GM12891 (cell line): ENCODE measurements at places on chromosomes 4 and X.

DNA sequence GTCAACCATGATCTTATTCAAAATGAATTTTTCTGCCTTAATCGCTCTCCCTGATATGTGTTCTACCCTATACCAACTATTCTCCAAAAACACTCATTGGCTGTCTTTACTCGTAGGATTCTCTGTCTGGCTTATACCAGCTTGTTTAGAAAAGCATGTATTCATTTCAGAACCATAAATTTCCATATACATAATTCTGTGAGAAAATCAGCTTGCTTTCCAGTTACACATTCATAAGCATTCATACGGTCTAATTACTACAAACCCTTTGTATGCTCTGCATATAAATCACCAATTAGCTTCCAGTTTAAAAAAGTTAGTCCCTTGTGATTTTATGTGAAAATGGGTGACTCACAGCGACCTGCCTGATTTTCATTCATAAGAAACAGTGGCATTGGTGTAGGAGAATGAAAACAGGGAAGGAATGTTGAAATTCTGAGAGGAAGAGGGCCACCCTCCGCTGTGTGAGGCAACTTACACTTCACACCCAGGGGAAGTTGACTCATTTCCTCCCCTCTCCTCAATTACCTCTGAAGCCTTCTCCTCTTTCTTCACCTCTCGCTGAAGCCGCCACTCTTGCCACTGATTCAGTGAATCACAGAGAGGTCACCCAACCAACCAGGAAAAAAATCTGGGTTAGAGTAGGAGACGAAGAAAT is 63.3 kb downstream of the MEPE start:
- DNase-seq, result no peak

DNA sequence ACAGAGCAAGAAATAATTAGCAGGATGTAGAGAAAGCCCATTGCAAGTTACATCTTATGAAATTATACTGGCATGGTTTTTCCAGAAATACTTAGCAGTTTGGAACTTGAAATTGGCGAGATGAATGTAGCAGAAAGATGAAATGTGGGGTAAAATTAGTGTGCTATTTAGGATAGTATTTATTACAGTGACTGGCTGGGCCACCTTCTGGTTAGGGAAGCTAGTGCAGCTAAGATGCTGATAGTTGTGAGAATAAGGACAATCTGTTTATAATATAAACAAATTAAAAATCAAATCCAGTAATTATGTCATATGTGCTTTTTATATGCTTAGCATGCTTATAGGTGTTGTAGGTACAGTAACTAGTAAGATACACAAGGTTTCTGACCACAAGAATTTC is 74.8 kb downstream of the IL15 start:
- no peak for DNase-seq

DNA sequence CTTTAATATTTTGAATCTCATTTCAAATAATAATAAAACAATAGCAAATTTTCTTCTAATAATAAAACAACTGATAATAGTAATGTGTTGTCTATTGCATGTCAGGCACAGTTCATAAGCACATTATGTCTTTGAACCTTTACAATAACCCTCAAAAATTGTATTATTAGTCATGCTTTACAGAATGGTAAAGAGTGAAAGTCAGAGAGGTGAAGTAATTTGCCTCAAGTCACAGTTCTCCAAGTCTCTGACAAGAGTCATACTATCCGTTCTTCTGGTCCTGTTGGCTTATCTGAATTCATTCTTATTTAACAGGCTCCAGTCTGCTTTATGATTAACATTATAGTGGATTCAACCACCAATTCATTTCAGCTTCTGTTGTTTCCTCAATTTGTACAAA is 313.0 kb downstream of the AFF2 start:
- no peak for DNase-seq

DNA sequence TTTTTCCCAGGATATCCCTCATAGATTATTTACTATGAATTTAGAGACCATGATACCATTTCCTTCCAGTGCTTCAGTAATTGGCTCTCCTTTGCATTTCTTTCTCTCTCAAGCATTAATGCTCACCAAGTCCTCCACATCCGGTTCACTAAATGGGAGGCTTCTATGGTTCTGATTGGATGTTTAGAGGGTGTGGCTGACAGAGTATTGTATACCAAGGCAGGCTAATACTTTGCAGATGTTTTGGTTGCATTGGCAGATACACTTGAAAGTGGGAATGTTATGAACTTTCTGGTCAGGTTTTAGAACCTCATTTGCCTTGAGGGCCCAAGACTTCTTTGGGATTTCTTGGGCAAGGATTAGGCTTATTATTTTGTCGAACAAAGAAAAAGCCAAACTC is 24.2 kb downstream of the CBLL2 start:
- no peak for DNase-seq

GRCh38 chr4:175971388-175972179 is 94.1 kb upstream of the WDR17 start:
- no peak for DNase-seq

- no peak for DNase-seq
Observed at GRCh38 chrX:53323196-53323595, 41.8 kb upstream of the IQSEC2 start.

DNA sequence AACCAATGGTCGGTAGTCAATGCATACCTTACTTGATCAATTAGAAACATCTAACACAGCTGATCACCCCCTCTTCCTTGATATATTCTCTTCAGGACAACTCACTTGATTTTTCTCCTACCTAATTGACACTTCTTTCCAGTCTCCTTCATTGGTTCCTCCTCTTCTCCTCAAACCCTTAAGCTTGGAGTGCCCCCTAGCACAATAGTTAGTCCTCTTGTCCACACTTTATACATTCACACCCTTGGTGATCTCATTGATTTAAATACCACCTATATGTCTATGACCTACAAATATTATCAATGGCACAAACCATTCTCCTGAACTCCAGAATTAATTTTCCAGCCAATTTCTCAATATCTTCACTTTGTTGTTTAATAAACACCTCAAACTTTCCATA is 724.0 kb downstream of the ADGRL3 start:
- no peak for DNase-seq

GRCh38 chr4:102008711-102009110 is 218.2 kb downstream of the BANK1 start:
- no peak for DNase-seq

DNA sequence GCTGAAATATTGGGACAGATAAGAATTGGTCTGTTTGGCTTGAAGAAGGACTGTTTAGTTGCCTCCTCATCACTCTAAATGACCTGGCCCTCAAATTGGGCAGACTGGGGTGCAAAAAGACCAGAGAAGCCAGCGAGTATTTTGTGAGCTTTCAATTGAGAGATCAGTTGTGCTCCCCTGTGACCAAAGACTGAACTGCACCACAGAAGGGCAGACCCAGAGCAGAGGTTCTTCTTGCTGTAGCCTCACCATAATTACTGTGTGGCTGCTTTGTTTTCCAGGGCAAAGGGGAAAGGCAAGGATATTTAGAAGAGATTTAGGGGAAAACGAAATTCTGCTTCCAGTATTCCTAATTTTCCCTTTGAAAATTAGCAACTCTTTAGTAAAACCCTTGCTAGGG is 104.0 kb upstream of the MBNL3 start:
- DNase-seq, result no peak

DNA sequence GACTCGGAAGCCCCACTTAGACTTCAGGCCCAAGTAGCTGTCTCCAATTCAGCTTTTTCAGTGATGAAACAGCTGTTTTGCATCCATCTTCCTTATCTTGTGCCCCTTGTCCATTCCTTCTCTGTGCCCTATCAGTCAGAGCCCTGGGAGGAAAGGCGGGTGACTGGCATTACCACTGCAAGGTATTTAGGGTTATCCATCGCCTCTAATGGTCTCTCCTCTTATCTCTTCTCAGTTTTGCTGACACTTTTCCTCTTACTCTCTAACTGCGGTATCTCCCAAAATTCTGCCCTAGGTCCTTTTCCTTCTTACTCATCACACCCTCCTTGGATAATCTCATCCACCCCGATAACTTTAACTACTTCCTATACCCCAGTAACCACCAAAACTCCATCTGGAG is 13.7 kb downstream of the GAB3 start:
- no peak for DNase-seq

DNA sequence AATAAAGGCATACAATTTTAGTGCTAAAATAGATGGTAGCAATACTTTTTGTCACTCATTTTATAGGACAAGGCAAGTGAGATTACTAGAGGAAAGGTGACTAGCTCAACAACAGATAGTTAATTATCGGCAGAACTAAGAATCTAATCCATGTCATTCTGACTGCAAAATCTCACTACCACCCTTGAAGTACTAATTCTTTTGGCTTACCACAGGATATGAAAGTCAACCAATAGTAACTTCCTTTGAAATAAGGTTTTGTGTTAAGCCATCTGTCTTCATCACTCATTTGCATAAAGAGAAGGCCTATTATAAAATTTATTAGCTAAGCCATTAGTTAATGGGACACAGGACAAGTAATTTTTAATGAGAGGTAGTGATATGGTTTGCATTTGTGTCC is 25.3 kb upstream of the ZMAT1 start:
- no peak for DNase-seq

GRCh38 chr4:26141051-26141721 is 179.6 kb upstream of the RBPJ start:
- no peak for DNase-seq

GRCh38 chr4:87614292-87614890 is 6.1 kb downstream of the DSPP start:
- no peak for DNase-seq

DNA sequence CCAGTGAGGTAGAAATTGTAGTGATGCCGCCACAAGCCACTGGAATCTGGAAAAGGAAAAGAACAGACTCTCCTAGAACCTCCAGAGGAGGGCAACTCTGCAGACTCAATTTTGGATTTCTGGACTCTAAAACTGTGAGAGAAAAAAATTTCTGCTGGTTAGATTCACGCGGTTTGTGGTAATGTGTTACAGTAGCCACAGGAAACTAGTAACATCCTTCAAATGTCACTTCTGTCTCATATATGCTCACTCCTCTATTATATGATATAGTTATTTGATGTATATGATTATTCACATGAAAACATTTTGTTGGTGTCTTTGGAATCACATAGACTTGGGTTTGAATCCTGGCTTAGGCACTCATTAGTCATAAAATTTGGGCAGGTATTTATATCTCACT is 18.8 kb downstream of the LDOC1 start:
- DNase-seq, result no peak

DNA sequence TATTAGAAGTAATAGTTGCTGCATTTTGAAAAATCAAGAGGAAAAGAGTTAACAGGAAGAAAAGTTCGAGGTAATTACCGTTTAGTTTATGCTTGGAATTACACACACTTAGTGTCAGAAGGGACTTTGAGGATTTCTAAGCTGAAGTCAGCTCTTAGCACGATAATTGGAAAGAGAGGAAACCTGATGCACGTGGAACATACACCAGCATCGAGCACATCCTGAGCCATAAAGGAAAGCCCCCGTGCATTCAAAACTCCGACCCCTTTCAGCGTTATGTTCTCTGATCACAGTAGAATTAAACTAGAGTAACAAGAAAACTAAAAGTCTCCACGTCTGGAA is 400 bp upstream of the PAQR3 start:
- no peak for DNase-seq

- no peak for DNase-seq
Observed at GRCh38 chr4:76199664-76200211, 13.9 kb downstream of the SCARB2 start.

DNA sequence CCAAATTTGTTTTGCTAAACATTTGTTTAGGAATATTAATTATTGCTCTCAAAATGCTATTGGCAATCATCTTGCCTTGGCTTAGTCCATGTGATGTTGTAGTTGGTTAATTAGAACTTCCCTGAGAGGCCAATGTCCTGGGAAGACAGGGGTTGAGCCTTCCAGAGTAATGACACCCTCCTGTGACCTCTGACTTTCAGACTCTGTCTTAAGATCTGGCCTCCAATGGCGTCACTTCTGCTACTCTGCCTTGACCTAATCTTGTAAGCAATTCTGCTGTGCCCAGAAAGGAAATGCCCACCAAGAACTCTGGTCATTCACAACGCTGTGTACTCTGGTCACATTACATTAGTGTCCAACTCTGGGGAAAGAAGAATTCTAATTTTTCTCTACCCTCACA is 111.9 kb downstream of the SH3RF1 start:
- DNase-seq, result no peak

DNA sequence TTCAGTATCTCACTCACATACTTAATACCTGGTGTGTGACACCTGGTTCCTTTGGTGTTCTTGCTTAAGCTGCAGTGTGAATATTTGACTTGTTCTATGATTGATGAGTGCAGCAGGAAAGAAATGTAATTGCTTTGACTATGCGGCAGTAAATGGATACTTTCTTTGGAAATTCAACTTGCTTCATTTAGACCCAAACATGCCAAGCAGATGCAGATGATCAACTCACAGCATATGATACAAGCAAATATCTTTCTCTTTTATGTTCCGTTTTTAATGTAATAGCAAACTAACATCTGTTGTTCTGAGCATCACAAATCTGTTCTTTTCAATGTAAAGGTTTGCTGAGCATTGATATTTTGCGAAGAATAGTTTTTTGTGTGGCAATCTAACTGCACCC is 549.5 kb downstream of the C4orf33 start:
- no peak for DNase-seq

- DNase-seq, result no peak
Observed at GRCh38 chr4:94974773-94975172, 217.0 kb downstream of the BMPR1B start.

DNA sequence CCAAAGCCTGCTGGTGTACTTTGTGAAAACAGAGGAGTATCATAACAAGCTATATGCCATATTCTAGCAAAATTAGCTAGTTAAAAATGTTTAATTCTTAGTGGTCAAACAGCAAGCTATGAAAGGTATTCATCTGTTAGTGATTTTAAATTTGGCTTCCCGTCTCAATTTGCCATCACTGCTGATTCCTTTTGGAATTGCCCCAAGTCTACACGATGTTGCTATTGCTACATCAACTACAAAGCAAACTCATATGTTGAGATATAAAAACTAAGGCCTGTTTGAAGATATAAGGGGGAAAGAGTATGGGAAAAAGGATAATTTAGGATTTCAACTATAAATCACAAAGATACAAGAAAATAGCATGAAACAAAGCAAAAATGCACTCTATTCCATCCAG is 146.1 kb downstream of the COL25A1 start:
- no peak for DNase-seq

DNA sequence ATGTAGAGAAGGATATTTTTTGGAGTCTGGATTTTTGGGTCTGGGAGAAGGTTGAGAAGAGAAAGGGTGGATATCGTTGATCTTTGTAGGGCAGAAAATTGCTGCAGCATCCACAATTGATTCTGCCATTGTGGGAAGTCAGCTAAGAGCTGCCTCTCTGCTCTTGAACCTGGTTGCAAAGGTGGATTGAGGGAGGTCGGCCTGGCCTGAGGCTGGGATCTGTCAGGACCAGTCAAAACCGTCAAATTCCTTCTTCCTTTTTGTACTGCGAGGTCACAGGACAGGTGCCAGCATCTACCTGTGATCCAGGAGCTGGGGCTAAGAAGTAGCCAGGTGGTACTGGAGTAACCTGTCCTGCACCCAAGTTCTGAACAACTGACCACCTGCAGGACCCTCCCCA is 93.7 kb downstream of the SHOX start:
- DNase-seq, result no peak

GRCh38 chr4:84878090-84878489 is 88.4 kb downstream of the WDFY3 start:
- DNase-seq, result no peak

- DNase-seq, result peak; percentile 11
Observed at GRCh38 chr4:2831611-2832308, 11.9 kb upstream of the ADD1 start.

- no peak for DNase-seq
Observed at GRCh38 chr4:72966652-72967051, 102.9 kb downstream of the COX18 start.

- DNase-seq, result no peak
Observed at GRCh38 chr4:130486186-130486585, 1390.2 kb downstream of the C4orf33 start.

GRCh38 chrX:147550217-147550616 is 361.5 kb upstream of the FMR1 start:
- DNase-seq, result no peak
